ENCODE measurements at places on chromosomes 3 and 15.

DNA sequence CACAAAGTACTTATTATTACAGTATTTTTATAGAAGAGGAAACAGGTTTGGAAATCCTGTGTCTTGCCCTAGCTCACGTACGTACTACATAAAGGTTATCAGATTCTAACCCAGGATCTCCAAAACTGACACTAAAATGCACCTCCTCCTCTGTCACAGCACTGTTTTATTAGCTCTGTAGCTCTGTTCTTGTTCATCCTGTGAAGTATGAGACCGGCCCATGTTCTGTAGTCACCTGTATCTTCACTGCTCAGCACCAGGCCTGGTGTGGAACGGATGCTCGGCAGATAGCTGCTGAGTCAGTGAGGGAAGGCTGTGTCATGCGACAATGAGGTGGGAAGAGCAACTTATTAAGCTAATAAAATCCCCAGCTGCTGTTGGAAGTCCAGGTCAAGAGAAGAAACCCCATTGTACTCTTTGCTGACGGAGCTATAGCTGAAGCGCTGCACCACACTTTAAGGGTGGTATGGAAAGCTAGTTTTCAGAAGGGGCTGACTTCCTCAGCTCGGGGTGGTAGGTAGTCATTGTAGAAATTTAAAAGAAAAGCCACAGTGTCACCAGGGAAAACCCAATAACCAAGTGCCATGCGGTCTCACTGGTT lies 22.8 kb downstream of the BCL2A1 start:
- no peak for DNase-seq

GRCh38 chr15:90851114-90851513 lies 17.3 kb upstream of the FURIN start:
- DNase-seq: no peak

- DNase-seq: no peak
Observed at GRCh38 chr3:128845119-128845777, 34.2 kb upstream of the ACAD9 start.

DNA sequence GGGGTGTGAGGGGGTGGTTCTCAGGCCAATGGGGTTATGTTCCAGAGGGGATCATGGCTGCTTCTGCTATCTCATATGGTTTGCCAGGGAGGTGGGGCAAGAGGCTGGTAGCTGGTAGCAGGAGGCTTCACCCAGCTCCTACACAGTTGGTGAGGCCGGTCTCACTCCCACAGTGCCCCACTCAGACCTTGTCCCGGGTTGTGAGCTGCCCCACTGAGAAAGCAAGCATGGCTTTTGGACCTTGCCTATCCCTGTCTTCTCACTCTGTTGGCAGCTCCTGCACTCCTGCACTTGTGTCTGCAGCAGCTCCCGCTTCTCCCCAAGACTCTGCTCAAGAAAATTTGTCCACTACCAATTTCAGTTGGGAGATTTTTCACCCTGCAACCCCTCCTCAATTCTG lies 46.1 kb downstream of the MYRIP start:
- no peak for DNase-seq

GRCh38 chr3:71548705-71549384 lies 34.7 kb downstream of the FOXP1 start:
- no peak for DNase-seq

DNA sequence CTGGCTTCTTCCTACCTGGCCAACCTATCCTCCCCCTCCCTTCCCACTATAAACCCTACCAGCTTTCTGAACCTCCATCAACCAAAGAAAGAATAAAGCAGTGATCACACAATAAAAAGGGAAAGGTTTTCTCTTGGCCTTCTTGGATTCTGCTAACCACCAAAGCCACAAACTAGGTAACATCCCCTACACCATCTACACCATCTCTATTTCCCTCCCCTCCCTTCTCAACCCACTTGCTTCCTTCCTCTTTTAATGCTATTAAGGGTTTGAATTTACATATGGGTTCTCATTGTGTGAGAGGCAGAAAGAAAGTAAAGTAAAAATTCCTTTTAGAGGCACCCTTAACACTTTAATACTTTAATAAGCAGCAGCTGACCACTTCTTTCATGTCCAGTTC lies 25.8 kb upstream of the RSL24D1 start:
- DNase-seq: no peak

DNA sequence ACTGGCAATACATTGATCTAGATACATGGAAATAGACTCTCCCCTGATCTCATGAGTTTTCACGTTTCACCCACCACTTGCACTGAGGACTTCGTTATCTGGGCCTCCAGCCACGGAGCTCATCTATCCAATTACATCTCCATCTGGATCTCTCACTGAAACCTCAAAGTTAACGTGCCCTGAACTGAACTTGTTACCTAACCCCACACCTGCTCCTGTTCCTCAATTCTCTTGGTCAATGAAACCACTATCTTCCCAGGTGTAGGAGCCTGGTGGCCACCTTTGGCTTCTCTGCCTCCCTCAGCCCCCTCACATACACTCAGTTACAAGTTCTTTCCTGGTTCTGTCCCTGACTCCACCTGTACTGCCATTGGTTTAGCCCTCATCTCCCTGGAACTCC lies 9.7 kb downstream of the DGKG start:
- no peak for DNase-seq

DNA sequence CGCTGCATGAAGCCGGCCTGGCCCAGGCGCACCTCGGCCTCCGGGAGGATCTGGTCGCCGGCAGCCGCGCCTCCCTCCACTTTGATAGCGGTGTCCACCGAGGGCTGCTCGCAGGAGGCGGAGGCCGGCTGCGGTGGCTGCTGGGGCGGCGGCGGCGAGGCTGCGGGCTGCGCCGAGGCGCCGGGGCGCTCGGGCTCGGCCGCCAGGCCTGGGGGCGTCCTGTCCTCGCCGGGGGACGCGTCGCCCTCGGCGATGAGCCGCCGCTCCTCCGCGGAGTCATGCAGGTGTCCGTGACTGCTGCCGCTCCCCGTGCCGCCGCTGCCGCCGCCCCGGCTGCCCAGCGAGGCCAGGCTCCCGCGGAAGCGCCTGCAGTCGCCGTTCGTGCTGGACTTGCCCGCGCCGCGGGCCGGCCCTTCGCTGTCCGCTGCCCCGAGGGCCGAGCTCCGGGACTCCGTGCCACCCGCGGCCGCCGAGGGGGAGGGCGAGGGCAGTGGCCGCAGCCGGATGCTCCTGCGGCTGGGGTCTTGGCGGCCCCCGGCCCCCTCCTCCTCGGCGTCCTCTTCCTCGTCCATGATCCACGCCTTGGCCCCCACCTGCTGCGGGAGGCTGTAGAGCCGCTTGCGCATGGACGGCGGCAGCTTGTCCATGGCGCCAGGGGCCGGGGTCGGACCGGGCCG lies 996 bp downstream of the HCN4 start:
- no peak for DNase-seq

DNA sequence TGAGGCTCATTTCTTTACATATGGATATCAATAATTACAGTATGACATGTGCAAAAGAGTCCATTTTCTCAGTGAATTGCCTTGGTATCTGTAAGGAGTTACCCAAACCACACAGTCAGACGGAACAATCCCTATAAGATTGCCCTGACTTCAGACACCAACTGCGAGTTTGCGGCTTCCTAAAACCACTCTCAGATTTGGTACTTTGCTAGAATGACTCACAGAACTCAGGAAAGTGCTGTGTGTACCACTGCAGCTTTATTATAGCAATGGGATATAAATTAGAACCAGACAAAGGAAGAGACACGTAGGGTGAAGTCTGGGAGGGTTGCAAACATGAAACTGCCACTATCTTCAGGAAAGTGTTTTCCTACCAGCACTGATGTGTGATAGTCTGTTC lies 45.8 kb upstream of the ATP13A3 start:
- no peak for DNase-seq

DNA sequence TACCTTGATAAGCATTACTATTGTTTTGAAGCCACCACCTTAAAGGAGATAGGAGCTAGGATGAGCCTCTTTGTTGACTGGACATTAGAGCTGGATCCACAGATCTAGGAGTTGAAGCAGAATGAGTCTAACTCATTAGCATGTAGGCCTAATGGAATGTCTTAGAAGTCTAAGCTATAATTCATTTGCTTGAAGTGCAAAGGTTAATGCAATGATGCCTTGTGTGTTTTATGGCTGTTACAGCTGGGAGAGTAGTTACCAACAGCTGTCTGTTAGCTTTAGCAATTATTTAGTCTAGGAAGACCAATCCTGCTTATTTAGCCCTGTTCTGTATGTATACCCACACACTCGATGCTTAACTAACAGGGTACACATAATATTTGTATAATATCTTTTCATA lies 419.3 kb downstream of the TUSC7 start:
- no peak for DNase-seq

DNA sequence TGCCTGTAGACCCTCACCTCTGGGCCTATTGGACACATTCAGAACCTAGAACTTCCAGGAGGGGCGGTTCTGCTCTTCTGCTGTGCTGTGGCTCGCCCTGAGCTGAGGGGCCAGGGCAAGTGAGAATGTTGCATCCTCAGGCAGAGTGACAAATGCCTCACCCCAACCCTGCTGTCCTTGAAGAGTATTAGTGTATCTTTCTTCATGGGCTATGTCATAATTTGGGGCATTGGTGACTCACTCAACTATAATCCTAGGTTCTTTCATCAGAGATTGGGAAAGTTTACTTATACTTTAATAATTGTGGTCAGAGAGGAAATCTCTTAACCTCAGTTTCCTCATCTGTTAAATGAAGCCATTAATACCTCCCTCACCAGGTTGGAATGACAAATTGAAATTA lies 143.8 kb downstream of the SV2B start:
- DNase-seq: no peak

DNA sequence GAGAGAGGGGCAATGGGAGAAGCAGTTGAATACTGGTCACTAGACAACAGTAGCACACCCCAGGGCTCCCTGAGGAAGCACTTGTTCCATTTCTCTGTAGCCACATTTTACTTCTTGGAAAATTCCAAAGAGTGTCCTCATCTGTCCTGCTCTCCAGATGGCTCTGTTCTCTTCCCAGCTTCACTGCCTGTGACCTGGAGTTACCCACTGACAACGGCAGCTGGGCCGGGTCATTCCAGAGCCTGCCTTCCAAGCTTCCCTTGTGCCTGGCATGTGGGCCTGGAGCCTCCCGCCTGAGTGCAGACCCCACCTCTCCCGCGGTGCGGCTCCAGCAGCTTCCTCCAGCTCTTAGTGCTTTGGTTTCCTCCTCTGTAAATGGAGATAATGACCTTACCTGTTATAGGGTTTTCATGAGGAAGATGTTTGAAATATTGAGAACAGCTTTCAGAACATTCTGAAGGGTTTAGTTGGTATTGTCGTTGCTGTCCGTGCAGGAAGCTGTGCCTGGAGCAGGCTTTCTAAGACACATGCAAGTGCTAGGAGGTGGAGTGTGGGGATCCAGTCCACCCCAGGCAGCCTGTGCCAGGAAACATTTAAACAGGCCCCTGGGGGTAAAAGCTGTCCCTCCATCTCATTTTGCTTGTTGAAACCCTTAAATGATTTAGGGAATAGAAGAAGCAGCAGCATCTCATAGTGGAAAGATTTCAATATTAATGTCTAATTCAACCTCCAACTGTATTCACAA lies 24.8 kb downstream of the EFCC1 start:
- no peak for DNase-seq

DNA sequence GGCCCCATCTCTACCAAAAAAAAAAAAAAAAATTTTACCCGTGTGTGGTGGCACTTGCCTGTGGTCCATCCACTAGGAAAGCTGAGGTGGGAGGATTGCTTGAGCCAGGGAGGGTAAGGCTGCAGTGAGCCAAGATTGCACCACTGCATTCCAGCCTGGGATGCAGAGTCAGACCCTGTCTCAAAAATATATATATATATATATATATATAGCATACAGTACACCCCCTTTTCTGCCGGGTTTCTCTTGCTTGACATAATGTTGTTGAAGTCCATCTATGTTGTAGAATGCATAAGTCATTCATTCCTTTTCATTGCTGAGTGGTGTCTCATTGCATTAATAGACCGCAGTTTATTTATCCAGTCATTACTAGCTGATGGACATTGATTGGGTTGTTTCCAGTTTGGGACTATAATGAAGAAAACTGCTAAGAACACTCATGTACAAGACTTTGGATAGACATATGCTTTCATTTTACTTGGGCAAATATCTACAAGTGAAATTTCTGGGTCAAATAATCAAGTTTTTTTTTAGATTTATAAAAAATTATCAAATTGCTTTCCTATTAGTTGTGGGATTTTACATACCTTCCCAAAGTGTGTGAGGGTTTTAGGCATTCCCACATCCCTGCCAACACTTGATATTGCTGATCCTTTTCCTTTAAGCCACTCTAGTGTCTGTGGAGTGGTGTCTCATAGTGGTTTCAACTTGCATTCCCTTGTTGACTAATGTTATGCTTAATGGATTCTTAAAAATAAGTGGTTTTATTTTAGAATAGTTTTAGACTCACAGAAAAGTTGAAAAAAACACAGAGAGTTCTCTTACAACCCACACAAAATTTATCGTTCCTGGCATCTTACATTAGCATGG lies 2.1 kb upstream of the PRR20G start:
- DNase-seq: no peak

- DNase-seq: no peak
Observed at GRCh38 chr3:1632128-1632527, 466.5 kb upstream of the CNTN4 start.

- DNase-seq: no peak
Observed at GRCh38 chr3:133476971-133477375, 77.1 kb downstream of the BFSP2 start.

GRCh38 chr15:56754772-56755370 lies 21.6 kb upstream of the ZNF280D start:
- DNase-seq: no peak

DNA sequence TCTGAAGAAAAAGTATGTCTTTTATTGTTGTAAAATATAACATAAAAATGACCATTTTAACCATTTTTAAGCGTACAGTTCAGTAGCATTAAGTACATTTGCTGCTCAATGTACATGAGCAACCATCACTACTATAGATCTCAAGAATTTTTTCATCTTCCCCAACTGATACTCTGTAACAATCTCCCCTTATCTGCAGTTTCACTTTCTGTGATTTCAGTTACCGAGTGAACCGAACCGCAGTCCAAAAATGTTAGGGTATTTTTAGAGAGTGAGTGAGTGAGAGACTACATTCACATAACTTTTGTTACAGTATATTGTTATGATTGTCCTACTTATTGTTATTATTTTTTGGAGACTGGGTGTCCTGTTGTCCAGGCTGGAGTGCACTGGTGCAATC lies 9.0 kb upstream of the SLC25A26 start:
- no peak for DNase-seq

- no peak for DNase-seq
Observed at GRCh38 chr15:100230784-100231183, 111.0 kb downstream of the ADAMTS17 start.

Measured in activated CD8-positive, alpha-beta memory T cell treated with anti-CD3 and anti-CD28 coated beads for 4 hours (primary cell).